Fibroblast of pulmonary artery (primary cell): ENCODE measurements at places on chromosomes 6 and 20.

DNA sequence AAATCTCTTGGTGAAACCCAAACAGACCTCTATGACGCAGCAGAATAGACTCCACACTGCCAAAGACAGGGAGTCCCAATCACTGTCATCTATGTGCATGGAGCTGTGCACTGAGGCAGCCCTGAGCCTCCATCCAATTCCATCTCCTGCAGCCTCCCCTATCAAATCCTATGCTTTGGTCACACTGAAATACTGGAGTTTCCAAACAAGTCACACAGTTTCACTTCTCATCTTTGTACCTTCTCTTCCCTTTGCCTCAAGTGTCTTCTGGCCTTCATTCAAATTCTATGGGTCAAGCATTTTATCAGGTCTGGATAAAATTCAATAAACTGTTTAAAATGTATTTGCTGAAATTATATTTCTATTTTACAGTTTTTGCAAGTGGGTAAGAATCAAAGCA, 38.5 kb downstream of the FBXL4 start:
- no peak for DNase-seq

- DNase-seq = no peak
Measured at GRCh38 chr20:57384953-57385761, 6.0 kb upstream of the RBM38 start.

GRCh38 chr20:22526512-22527012, 57.8 kb downstream of the FOXA2 start:
- DNase-seq = no peak

DNA sequence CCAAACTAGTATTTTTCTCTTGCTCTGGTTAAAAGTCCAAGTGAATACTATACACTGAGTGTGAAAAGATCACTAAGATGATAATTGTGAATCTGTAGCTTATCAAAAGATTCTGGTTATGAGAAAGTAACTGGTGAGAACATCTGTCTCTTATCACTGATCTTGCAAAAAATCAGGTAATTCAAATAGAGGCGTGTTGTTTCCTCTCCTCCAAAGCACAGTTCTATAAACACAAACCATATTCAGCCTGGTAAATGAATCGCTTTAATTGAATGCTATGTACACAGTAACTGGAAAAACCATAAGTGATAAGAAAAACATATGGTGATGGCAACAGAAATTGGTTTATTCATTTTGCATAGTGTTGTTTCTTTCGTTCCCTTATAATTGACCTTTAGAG, 161.0 kb downstream of the RALGAPA2 start:
- no peak for DNase-seq

GRCh38 chr20:43749734-43750294, 23.0 kb upstream of the GTSF1L start:
- peak; percentile 55 for DNase-seq

DNA sequence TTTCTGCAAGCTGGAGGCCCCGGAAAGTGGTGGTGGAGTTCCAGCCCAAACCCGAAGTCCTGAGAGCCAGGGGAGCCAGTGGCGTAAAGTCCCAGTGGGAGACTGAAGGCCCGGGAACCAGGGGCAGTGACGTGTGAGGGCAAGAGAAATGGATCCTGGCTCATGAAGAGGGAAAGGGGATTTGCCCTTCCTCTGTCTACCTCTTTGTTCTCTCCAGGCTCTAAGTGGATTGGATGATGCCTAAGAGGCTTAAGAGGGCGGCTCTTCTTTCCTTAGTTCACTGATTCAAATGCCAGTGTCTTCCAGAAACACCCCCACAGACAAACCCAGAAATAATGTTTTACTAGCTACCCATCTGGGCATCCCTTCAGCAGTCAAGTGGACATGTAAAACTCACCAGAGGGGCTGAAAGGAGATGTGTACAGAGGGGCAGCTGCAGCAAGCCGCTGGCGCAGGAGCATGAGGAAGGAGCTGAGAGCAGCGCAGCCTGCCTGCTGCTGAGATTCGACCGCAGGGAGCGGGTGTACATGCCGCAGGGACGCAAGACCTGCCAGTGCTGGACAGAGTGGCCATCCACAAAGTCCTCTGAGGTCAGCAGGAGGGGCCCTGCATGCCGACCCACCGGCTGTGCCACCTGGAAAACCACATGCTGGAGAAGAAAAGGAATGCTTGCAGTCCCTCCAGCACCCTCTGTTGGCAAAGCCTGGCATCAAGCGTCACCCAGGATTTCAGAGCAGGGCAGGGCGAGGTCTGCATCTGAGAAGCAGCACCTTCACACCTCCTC, 29.5 kb downstream of the CDYL start:
- peak; percentile 51 for DNase-seq

GRCh38 chr6:98747960-98748359, 86.4 kb upstream of the POU3F2 start:
- DNase-seq = no peak

- no peak for DNase-seq
Measured at GRCh38 chr6:51474022-51474975, 613.1 kb downstream of the PKHD1 start.

GRCh38 chr6:134065706-134066105, 13.3 kb upstream of the SLC2A12 start:
- DNase-seq = peak; percentile 42

DNA sequence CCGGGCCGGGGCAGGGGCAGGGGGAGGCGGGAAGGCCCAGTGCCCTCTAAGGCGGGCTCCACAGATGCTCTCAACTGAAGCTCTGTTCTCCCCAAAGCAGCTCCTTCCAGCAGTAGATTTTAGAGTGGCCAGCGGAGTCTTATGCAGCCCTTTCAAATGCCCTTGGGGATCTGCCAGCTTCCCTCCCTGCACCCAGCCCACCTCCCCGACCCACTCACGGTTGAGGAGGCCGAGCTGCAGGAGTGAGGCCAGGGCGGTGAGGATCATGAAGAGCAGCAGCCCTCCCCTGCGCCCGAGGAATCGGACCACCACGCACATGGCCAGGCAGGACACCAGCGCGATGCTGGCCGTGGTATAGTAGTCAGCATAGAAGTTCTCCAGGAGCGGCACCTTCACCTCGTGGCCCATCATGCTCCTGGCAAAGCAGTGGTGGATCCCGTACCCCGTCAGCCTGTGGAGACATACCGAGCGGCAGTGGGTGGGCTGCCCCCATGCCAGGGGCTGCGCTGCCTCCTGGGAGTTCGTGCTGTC, 28.0 kb downstream of the PSMG4 start:
- no peak for DNase-seq

GRCh38 chr6:34671801-34672656, 24.5 kb downstream of the ILRUN start:
- DNase-seq = peak; percentile 35

DNA sequence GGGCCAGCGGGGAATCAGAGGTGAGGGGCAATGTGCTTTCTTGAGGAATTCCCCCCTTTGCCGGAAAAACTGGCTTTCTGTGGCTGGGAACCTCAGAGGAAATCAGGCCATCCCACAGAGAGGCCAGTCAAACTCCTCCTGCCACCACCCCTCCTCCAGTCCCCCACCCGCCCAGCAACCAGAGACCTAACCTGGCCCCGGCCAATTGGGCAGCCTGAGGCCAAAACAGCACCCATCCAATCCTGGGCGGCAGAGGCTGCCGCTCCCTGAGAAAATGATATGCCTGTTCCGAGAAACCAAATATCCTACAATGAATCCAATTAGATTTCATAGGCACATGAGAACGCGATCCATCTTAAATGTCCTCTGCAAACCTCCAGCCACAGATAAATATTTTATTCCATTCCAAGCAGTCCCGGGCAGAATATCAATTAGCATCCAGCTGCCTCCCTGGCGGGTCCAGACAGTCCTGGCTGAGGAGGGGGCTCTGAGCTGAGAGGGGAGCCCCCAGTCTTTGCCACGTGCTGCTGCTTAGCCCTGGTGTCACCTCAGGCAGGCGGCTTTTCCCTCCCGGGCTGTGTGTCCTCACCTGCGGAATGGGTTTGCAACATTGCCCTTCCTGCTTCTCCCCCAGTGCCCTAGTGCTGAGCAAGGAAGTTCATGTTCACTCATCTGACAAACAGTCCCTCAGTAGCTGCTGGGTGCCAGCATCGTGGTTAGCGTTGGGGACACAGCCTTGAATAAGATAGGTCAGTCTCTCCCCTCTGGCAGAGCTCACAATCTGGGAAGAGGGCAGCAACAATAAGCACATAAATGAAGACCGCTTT, 95.0 kb downstream of the DLGAP4 start:
- DNase-seq = no peak

DNA sequence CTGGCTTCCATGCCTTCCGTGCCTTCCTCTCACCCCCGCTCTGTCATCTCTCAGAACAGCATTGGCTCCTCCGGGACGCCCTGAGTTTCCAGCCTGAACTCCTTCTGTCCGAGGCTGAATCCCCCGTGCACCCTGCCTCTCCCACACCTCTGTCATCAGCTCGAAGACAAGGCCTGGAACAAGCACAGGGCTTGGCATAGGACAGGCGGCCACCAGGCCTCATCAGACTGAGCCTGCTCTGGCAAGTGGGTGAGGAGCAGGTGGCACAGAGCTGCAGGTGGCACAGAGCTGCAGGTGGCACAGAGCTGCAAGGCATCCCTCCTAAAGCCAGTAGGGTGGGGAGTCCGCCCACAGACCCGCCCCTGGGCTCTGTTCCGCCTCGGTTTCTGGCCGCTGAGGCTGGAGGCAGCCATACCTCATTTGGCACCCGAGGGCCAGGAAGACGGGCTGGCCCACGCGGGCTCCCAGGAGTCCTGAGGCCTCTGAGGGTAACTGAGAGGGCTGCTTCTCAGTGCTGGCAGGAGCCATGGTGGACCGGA, 60.2 kb downstream of the EZR start:
- no peak for DNase-seq

DNA sequence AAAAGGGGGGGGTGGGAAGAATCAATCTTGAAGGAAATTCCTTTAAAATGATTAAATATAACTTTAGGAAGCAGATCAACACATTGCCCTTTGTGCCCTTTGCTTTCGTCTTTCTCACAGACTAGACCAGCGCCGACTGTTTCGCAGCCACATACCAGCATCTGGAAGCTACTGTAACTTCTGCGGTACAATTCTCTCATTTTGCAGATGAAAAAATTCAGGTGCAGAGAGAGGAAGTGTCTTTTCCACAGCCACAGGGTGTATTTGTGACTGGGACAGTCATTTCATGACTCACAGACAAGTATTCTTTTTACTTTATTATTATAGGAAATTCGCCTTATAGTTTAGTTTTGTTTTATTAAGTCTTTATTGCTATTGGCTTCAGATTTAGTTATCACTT, 84.2 kb downstream of the UST start:
- no peak for DNase-seq

GRCh38 chr20:11391591-11391990, 526.1 kb upstream of the BTBD3 start:
- no peak for DNase-seq

DNA sequence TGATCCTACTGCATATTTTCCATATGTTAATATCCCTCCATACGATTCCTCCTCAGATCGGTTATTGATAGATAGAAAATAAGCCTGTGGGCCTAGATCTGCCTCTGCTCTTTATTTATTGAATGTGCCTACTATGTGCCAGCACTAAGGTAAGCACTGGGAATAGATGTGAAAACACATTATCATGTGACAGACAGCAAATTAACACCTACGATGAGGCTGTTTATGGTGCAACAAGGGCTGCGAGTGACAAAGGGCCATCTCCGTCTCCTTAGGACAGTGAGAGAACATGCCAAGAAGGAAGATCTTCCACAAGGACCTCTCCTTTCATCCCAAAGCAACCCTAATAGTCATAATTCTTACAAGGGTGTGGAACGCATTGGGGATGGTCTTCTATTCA, 90.5 kb downstream of the MYB start:
- no peak for DNase-seq

GRCh38 chr6:21593927-21594415, 420 bp downstream of the SOX4 start:
- DNase-seq = peak; percentile 74

DNA sequence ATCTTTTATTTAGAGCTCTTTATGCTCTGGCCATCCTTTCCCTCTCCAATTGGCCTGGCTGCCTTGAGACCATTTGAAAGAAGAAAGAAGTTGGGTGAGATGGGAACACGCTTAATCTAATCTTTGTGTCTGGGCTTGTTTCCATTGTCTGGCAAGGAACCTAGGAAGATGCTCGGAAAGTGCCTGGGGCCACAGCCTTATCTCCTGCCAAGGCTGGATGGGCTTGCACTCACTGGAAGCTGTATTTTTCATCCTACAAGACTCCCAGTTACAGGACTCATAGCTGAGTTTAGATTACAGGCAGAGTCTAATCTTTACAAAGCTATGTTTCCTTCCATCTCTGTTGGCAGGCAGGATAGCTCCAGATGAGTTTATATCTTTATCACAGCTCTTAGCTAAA, 33.1 kb upstream of the CDYL start:
- DNase-seq = no peak

DNA sequence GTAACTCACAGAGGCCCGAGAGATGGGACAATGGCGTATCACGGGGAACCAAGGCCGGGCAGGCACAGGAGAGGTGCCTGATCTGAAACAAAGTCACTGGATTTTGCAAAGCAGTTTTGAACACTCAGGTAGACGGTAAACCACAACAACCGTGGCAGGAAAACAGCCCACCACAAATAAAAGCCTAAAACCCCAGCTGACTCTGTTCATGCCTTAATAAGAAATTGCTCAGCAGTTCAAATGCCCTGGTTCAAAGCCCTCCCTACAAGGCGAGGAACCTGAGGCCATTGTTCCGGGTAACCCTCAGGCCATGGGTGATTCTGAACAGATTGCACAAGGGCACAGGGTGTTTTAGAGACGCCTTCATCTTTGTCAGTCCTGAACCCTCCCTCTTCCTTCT, 114.2 kb downstream of the MAP3K7 start:
- no peak for DNase-seq
